Activated CD4-positive, alpha-beta T cell treated with anti-CD3 and anti-CD28 coated beads, Interleukin-2, Interleukin-6, amounts not matched to agents 100 ng/mL and 50 ng/mL, durations not matched to agents 16 hours and 8 hours (primary cell): ENCODE measurements at places on chromosomes 5 and 9.

DNA sequence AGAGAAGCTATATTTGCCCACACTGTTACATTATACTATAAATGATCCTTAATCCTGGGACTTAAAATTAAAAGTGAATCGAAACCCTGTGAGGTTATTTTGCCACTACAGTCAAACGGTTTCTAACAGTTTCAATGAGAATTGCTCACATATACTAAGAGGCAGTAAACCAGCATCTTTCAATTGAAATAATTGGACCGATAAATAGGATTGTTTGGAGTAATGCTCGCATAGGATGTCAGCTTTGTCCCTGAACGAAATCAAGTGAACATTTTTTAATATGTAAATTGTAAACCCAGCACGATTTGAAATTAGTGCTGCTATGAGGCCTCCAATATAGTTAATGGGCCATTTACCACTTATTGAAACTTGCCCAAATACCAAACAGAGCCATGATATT, 60.5 kb downstream of the ELAVL2 start:
- no peak for DNase-seq

- DNase-seq, result no peak
Observed at GRCh38 chr5:151926188-151926587, 1.5 kb upstream of the GLRA1 start.

DNA sequence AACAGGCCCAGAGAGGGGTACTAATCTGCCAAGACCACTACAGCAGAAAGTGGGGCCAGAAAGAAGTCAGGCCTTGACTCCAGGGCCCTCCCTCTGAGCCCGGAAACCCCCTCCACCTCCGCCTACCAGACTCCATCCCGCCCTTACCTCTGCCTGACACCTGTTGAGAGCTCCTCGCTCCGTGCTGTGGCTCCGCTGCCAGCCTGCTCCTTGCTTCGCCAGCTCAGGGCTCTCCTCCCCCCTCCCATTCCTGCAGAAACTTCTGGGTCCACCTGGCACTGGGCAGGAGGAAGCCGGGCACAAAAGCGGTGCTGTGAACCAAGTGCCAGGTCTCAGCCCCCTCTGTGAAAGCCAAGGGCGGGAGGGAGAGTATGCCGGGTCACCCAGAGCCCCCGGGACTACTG, 6.4 kb upstream of the ST6GALNAC6 start:
- DNase-seq, result peak; percentile 70

DNA sequence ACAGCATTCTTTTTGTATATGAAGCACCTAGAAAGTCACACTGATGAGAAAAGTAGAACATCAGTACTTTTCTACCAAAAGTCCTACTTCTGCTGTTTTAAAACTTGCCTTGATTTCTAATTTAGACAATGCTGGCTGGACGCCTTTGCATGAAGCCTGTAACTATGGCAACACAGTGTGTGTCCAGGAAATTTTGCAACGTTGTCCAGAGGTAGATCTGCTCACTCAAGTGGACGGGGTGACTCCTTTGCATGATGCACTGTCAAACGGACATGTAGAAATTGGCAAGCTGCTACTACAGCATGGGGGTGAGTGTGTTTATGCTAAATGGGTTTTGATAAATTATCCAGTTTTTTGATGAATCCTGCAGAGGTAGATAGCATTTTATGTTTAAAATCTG, 73.5 kb downstream of the SLF1 start:
- no peak for DNase-seq

DNA sequence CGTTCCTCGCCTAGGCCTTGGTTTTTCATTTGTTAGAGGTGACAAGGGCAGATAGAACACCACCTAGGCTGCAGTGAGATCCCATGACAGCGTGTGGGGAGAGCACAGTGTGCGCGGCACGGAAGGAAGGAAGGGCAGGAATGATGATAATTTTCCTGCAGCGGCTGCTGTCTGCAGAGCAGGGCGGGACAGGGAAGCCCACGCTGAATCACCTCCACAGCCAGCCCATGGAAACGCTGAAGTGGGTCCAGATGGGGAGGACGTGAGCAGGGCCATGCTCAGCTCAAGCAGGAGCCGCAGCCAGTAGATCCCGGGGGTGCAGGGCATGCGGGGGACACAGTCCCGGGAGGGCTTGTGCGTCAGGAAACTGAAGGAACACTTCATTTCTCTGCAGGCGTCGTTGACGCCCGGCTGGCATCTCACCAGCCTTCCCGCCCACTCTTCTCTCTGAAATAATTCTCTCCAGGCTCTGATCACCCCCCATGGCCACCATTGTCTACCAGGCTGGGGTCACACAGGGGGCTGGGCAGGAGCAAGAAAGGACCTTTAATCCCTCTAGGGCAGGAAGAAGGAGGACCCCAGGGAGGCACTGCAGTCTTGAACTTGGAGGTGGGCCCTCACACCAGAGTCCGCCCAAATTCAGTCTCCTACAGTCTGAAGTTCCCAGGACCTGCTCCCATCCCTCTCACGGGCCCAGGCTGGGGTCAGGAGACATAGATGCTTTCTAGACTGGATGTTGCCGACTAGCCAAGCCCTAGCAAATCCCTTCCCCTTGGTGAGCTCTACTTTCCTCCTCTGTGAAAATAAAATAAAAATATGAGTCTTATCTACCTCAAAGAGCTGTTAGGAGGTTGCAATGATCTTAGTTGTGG, 20.9 kb upstream of the SYNPO start:
- DNase-seq, result no peak

DNA sequence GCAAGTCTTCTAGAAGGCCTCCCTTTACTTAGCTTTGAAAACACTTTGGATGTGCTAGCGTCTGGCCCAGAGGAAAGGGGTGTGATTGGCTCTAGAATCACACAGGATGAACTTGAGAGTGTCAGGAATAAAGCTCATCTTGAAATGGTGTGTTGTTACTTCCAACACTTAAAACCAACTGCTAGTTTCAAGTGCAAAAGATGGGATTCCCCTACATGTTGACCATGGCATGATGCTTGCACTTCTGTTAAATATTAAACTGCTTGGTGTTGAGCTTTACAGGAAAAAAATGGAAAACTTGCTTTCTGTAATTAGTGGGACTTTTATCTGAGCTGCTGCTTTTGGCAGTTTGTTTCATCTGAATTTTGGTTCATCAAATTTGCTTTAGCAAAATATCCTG, 261.1 kb downstream of the MED10 start:
- DNase-seq, result no peak

- no peak for DNase-seq
Observed at GRCh38 chr9:127126971-127127370, 4.5 kb upstream of the ANGPTL2 start.

GRCh38 chr5:95846554-95847260, 24.2 kb upstream of the GLRX start:
- DNase-seq, result peak; percentile 80

DNA sequence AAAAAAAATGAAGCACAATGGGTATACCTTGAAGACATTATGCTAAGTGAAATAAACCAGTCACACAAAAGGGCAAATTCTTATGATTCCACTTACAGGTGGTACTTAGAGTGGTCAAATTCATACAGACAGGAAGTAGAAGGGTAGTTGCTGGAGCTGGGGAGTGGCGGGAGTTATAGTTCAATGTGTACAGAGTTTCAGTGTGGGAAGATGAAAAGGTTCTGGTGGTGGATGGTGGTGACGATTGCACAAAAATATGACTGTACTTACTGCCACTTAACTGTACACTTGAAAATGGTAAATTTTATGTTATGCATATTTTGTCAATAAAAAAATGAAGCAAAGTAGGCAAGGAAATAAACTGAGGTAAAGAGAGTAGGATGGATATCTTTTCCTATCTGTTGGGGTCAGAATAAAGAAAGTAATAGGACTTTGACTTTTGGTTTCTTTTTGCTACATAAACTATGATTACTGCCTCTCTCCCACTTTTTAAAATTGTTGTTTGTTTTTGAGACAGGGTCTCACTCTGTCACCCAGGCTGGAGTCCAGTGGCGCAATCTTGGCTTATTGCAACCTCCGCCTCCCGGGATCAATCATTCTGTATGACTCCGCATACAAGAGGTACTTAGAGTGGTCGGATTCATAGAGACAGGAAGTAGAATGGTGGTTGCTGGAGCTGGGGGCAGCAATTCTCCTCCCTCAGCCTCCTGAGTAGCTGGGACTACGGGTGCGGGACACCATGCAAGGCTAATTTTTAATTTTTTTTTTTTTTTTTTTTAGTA, 4.0 kb upstream of the PSAT1 start:
- DNase-seq, result peak; percentile 22

- peak; percentile 50 for DNase-seq
Observed at GRCh38 chr5:39080597-39081204, 6.5 kb upstream of the RICTOR start.

GRCh38 chr5:53479045-53479589, 1.3 kb upstream of the FST start:
- no peak for DNase-seq

- no peak for DNase-seq
Observed at GRCh38 chr9:80797831-80798688, 891.3 kb downstream of the TLE1 start.
